ENCODE measurements at places on chromosomes 4 and X.

GRCh38 chr4:138162259-138162658 lies 79.9 kb downstream of the SLC7A11 start:
- ATAC-seq: no peak

DNA sequence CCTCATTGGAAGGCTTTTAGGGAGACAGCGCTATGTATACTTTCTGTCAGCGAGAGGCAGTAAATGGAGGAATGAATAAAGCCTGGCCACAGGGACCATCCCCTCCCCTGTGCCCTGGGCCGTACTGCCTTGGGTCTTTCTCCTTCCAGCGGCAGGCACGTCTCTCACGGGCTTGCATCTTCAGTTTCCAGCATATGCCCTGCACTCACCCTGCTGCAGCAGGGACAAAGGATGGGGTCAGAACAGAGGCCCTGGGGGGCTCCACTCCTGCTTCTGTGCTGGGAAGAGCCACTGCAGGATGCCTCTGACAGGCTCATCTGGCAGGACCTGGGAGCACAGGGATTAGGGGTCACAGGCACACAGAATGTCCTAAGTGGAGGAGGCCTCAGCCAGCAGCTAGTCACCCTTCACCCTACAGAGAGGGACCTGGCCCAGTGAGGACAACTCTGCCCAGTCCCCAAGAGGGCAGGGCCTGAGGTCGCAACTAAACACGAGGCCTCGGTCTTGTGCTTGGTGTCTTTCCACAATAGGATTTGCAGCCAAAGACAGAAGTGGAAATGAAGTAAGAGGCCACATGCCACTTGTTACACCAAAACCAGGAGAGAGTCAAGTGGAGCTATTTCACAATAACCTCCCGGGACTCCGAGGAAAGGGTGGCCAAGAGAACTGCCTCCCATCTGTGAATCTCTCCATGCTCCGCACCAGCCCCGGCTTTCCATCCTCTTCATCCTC lies 150.8 kb downstream of the AFAP1 start:
- ATAC-seq: no peak

- ATAC-seq: no peak
These were observed 9.7 kb downstream of the HS6ST2 start for GRCh38 chrX:132948648-132949260.

DNA sequence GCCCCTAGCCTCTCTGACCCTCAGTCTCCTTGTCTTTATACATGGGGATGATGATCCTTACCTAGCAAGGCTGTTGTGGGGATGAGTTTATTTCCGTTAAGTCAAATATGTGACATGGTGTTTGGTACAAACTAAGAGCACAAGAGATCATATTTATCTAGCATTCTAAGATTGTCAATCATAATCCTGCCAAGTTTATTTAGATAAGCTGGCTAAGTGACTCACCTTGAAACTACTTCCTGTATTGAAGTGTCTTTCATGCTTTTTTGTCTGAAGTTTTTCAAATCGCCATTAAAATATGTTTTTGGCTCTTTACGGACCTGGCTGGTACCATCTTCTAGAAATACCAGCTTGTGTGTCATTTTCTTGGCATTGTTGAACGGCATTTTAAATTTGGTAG lies 30.7 kb downstream of the MAP7D3 start:
- no peak for ATAC-seq

GRCh38 chr4:146346276-146346675 lies 131.9 kb downstream of the REELD1 start:
- ATAC-seq: no peak

DNA sequence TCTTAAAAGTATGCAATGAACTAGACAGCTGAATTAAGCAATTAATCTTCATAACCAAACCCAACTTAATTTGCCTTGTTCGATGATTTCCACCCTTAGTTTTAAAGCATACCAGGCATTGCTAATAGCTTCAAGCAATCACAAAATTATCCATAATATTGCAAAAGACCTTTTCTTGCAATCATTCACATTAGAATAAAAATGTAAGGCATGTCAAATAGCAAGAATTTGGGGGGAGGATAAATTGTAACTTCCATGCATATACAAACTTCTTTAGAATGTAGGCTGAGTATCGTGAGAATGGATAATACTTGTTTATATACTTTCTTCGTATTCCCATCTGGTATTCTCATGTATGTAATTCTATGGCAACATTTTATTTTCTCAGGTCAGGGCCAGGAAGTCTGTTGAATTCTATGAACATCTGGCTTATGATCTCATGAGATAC lies 28.7 kb upstream of the BMP2K start:
- no peak for ATAC-seq

DNA sequence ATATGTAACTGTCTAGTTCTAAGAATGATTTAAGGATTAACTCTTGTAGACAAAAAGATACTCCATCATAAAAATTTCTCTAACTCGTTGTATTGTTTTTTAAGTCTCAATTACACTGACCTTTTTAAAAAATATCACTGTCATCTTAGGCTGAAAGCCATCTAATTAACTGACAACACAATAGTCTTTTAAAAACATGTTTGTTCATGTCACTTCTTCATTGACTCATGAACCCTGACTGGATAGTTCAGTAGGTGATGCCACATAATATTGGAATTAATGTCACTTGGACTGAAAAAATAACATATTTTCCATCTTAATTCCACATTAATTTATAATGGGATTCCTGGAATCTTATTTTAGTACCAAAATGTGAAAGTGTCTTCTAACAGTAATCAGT lies 179.3 kb downstream of the ADGRL3 start:
- no peak for ATAC-seq

GRCh38 chr4:70667740-70668535 lies 1.6 kb upstream of the JCHAIN start:
- ATAC-seq: no peak

- no peak for ATAC-seq
These were observed 42.4 kb upstream of the SMARCAD1 start for GRCh38 chr4:94165256-94165655.

- no peak for ATAC-seq
These were observed 303.7 kb upstream of the MAGEB2 start for GRCh38 chrX:29911673-29912072.

- ATAC-seq: no peak
These were observed 108.9 kb downstream of the USP46 start for GRCh38 chr4:52550186-52550585.

GRCh38 chrX:142994988-142995387 lies 30.7 kb upstream of the SPANXN4 start:
- no peak for ATAC-seq

GRCh38 chrX:106901341-106901740 lies 1.8 kb downstream of the RIPPLY1 start:
- ATAC-seq: no peak

DNA sequence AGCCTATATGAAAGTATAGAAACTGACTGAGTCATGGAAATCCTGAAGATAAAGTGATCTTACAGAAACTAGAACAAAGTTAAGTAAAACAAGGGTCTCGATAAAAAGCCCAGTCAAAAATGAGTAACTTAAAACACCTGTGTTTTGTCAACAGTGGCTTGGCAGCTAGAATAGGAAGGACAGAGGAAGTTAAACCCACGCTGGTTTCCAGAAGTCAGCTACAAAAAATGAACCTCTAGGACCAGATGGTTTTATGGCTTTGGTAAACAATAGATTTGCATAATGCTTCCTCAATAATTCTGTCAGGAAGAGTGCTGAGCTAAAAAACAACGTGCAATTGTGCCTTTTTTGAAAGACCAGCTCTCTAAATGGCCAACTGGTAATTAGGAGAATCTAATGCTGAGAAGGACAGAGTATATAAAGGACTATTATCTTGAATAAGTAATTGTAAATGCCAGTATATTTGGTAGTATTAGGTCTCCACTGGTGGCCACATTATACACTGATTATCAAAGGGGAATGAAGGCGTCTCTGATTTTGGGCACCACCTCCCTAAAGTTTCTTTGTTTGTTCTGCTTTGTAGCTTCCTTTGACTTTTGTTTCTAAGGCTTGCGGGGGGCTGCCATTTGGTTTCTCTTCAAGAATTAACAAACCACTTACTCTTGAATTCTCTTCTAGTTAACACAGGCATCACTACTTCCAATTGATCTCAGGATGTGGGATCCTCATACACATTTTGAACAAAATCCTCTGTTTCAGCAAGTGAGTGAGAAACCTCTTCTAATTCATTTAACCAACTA lies 72.2 kb upstream of the PPP3CA start:
- peak; percentile 62 for ATAC-seq

- ATAC-seq: no peak
These were observed 248.0 kb downstream of the GALNTL6 start for GRCh38 chr4:172061204-172061603.

- ATAC-seq: no peak
These were observed 47.1 kb upstream of the CLNK start for GRCh38 chr4:10731690-10732089.

Measured in activated CD4-positive, CD25-positive, alpha-beta regulatory T cell treated with anti-CD3 and anti-CD28 coated beads, Interleukin-2, amount 50 U/mL, for 24 hours (primary cell).